Heart left ventricle (tissue), 16 donors: ENCODE measurements at places on chromosomes 7 and 10. TPM values are rescaled to one million over a fixed set of nuclear protein-coding genes. Genes with fewer than 3 reads are reported as not detected.

DNA sequence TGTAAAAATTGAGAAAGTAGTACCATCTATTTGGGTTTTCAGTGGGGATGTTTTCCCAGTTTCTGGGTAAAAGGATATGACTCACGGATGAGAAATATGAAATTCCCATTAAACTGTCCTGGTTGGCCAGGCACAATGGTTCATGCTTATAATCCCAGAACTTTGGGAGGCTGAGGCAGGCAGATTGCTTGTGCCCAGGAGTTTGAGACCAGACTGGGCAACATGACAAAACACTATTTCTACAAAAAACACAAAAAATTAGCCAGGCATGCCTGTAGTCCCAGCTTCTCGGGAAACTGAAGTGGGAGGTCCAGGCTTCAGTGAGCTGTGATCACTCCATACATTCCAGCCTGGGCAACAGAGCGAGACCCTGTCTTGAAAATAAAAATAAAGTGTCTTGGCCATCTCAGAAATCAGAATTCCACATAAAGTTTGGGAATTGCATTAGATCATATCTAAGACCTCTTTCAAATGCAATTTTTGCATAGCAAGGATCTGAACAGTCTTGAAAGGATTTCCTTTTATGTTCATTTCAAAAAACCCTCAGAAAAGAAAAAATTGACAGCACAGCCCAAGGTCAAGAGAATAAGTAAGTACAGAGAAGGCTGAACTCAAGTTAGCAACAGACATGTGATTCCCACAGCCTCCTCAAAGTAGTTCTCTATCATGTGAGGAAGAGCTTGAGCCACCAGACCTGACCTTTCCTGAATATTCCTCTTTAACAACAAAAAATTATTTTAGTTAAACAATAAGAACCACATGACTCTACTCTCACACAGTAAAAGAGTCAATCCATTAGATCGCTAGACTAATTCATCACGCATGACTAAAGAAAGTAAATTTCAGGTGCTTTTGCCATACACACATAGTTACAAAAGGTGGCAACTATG, 141.5 kb upstream of the CAV2 start:
- H3K27ac ChIP-seq: peak overlapping the region; percentile 95
- H3K27me3 ChIP-seq: no peaks in the 10 kb centered on the region
- peaks cover 54% of the 10 kb centered on the region for H3K4me1 ChIP-seq
- H3K4me3 ChIP-seq: no peak overlapping the region

DNA sequence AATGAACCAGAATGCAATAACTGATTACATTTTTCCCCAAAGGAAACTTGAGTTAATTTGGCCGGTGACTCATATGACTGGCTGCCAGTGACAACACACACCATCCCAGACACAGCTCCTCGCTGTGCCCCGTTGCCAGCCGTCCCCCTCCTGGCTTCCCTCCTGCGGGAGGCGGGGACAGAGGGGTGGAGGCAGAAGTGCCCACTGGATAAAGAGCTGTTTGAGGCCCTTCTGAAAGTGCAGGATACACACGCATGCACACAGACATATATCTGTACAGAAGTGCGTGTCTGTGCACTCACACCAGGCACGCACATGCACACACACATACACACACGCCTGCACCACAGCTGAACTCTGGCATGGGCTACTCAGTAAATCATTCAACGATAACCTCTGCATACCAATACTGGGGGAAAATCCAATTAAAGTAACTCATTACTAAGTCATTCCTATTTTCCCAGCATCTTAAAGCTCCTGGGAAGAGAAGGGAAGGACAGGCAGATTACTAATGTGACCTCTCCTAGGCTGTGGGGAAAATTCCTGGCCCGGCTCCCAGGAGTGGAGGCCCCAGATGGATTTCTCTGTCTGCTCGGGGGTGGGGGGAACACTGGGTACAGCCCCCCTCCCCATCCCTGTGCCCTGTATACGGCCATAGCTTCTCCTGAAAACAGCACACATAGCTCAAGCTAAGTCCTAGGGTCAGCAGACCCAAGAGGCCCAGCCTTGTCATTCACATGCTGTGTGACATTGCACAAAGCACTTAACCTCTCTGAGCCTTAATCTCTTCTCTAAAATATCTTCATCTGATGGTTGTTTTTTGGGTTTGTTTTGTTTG, 52.3 kb upstream of the MYL10 start:
- peak; percentile 53 for DNase-seq
- H3K4me3 ChIP-seq: no peak overlapping the region
- H3K27me3 ChIP-seq: no peaks in the 10 kb centered on the region
- peaks cover 15% of the 10 kb centered on the region for H3K4me1 ChIP-seq

DNA sequence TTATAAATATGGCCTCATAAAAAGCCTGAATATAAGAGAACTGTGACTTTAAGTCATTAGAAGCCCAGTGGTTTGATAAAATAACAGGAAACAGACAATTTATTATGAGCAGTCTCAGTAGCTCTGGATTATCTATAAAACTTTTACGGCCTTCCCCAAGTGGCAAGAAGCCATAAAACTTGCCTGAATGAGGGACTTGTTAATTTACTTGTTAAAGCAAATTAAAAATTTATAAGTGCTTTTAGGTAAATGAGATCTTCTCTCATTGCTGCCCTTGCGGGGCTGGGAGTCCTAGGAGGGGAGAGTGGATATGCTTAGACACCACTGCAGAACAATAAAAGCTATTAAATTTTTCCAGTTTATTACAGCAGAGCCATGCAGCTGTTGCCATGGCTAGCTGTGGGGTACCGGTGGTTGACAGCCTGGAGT, 499.9 kb downstream of the AUTS2 start:
- no peak overlapping the region for H3K4me3 ChIP-seq
- H3K36me3 ChIP-seq: no peaks in the 10 kb centered on the region
- DNase-seq: no peak
- H3K27ac ChIP-seq: no peak overlapping the region
- H3K27me3 ChIP-seq: no peaks in the 10 kb centered on the region

- H3K4me3 ChIP-seq: no peak overlapping the region
- DNase-seq: no peak
- H3K27me3 ChIP-seq: no peaks in the 10 kb centered on the region
- no peaks in the 10 kb centered on the region for H3K4me1 ChIP-seq
Observed at GRCh38 chr10:80630324-80630723, 92.6 kb downstream of the SH2D4B start.

GRCh38 chr10:13831711-13832141, 245.0 kb downstream of the PRPF18 start:
- H3K4me1 ChIP-seq: peaks cover 34% of the 10 kb centered on the region
- H3K36me3 ChIP-seq: no peaks in the 10 kb centered on the region
- H3K27ac ChIP-seq: peak overlapping the region; percentile 14
- H3K4me3 ChIP-seq: no peak overlapping the region

DNA sequence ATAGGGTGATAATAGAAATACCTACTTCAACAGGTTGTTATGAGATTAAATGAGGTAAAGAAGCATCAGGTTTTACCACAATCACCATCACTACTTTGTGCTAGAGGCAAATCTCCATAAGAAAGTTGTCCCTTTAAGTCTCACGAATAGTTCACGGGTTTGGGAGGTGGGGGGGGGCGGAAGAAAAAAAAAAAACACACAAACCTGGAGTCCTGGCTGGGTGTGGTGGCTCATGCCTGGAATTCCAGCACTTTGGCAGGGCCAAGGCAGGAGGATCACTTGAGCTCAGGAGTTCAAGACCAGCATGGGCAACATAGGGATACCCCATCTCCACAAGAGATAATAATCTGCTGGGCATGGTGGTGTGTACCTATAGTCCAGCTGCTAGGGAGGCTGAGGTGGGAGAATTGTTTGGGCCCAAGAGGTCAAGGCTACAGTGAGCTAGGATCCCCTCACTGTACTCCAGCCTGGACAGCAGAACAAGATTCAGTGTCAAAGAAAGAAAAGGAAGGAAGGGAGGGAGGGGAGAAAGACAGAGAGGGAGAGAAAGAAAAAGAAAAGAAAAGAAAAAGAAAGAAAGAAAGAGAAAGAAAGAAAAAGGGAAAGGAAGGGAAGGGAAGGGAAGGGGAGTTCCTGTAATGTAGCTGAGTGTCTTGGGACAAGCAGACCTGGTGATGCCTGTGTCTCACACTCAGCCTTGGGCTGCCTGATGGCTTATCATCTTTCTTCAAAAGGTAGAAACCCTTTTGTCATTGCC, 231.4 kb downstream of the CREB5 start:
- no peaks in the 10 kb centered on the region for H3K36me3 ChIP-seq
- no peaks in the 10 kb centered on the region for H3K27me3 ChIP-seq
- H3K4me3 ChIP-seq: no peak overlapping the region
- H3K27ac ChIP-seq: no peak overlapping the region

DNA sequence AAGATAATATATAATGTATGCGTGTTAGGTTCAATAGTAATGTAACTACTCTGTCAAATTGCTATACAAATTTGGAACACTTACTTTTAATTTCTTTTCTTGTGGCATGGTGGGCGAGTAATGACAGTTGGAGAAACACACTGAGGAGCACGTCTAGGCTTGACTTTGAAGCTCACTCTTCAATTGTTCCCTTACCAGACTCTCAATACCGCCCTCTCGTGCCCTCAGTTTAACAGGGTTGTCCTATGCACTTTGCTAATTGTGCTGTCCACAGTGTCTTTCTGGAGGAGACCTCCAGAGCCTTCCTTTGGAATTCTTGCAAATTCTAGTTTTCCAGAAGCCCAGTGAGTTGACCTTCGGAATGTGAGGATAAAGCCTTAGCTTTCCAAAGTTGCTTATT, 107.2 kb upstream of the RELN start:
- H3K4me3 ChIP-seq: no peak overlapping the region
- H3K27ac ChIP-seq: no peak overlapping the region
- DNase-seq: no peak
- no peaks in the 10 kb centered on the region for H3K36me3 ChIP-seq
- no peaks in the 10 kb centered on the region for H3K27me3 ChIP-seq

DNA sequence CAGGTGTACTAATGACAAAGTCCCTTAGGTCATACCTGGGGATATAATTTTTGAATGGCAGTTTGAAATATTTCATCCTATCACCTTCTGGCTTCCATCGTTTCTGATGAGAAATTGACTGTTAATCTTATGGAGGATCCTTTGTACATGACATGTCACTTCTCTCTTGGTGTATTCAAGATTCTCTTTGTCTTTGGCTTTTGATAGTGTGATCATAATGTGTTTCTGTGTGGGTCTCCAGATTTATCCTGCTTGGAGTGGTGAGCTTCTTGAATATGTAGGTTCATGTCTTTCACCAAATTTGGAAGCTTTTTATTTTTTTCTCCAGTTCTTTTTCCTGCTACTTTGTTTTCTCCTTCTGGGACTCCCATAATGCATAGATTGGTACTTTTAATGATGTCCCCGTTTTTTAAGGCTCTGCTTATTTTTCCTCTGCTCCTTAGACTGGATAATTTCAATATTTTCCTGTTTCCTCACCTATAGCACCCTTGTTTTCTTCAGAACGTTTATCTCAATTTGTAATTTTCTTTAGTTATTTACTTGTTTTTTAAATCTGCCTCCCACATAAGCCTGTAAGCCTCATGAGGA, 4.4 kb downstream of the RBM33 start:
- peaks cover 31% of the 10 kb centered on the region for H3K4me1 ChIP-seq
- peaks cover 4% of the 10 kb centered on the region for H3K36me3 ChIP-seq

- H3K27me3 ChIP-seq: no peaks in the 10 kb centered on the region
- H3K27ac ChIP-seq: peak overlapping the region; percentile 51
- H3K4me1 ChIP-seq: peaks cover 28% of the 10 kb centered on the region
Observed at GRCh38 chr10:60828489-60828852, 50.2 kb downstream of the CDK1 start.

- H3K36me3 ChIP-seq: peaks cover 18% of the 10 kb centered on the region
- peak overlapping the region; percentile 49 for H3K27ac ChIP-seq
- H3K27me3 ChIP-seq: no peaks in the 10 kb centered on the region
- H3K4me3 ChIP-seq: no peak overlapping the region
Observed at GRCh38 chr7:140597428-140597949, 43.1 kb downstream of the DENND2A start.

- DNase-seq: no peak
- H3K4me3 ChIP-seq: peak overlapping the region; percentile 82
- peak overlapping the region; percentile 97 for H3K27ac ChIP-seq
Observed at GRCh38 chr7:131328377-131329175, 900 bp downstream of the MKLN1 start.

DNA sequence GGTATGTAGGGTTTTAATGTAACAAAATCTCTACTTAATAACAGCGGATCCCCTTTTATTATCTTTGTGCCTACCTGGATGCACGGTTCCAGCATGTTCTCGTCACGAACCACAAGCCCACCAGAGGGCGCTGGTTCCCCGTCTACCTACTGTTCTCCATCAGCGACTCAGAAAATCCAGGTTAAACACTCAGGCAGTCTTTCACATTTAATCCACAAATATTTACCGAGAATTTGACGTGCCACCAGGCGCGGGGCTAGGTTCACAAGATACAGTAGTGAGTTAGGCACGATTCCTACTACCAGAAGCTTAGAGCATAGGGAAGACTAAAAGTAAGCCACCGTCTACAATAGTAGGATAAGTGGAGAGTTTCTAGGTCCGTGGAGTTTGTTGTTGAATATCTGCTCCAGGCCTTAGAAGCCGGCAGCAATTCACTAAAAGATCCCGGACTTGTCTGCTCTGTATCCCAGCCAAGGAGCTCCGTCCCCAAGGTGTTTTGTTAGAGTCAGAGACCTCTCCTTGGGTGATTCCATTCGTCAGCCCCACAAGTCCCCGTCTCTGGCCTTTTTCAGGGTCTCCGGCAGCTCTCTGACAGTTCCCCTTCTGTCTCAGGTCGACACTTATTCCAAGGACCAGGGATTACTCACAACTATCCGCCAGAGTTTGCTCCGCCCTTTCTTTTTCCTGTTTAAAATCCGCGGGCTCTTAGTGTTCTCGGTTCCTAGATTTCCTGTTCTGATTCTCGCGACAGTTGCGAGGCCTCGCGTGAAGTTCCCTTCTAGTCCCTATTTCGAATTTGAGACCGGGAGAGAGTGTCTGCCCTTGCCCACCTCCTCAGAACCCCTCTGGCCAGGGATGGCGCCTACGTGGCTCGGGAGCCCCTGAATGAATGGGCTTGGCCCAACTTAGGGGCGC, 1.5 kb upstream of the KAZALD1 start:
- peaks cover 39% of the 10 kb centered on the region for H3K4me1 ChIP-seq
- no peaks in the 10 kb centered on the region for H3K36me3 ChIP-seq
- H3K4me3 ChIP-seq: peak overlapping the region; percentile 86
- H3K27me3 ChIP-seq: no peaks in the 10 kb centered on the region
- DNase-seq: peak; percentile 93
- H3K27ac ChIP-seq: peak overlapping the region; percentile 98

SRPK2 gene
- total RNA-seq: 41.2 TPM

CALCR gene
- total RNA-seq: not detected

MALRD1 gene
- not detected for total RNA-seq

MOSPD3 gene
- total RNA-seq: 12.0 TPM

TCERG1L gene
- not detected for total RNA-seq

SPDYE16 gene
- total RNA-seq: 0.32 TPM
